ENCODE measurements at places on chromosomes 7 and 10.

DNA sequence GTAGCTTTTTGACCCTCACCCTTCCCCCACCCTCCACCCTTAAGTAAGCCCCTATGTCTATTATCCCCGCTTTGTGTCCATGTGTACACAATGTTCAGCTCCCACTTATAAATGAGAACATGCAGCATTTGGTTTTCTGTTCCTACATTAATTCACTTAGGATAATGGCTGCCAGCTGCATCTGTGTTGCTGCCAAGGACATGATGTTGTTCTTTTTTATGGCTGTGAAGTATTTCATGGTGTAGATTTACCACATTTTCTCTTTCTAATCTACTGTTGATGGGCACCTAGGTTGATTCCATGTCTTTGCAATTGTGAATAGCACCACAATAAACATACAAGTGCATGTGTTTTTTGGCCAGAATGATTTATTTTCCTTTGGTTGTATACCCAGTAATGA, 232.2 kb downstream of the CACNA2D1 start:
- DNase-seq: no peak

- no peak for DNase-seq
Measured at GRCh38 chr10:91520661-91521060, 110.5 kb downstream of the HECTD2 start.

DNA sequence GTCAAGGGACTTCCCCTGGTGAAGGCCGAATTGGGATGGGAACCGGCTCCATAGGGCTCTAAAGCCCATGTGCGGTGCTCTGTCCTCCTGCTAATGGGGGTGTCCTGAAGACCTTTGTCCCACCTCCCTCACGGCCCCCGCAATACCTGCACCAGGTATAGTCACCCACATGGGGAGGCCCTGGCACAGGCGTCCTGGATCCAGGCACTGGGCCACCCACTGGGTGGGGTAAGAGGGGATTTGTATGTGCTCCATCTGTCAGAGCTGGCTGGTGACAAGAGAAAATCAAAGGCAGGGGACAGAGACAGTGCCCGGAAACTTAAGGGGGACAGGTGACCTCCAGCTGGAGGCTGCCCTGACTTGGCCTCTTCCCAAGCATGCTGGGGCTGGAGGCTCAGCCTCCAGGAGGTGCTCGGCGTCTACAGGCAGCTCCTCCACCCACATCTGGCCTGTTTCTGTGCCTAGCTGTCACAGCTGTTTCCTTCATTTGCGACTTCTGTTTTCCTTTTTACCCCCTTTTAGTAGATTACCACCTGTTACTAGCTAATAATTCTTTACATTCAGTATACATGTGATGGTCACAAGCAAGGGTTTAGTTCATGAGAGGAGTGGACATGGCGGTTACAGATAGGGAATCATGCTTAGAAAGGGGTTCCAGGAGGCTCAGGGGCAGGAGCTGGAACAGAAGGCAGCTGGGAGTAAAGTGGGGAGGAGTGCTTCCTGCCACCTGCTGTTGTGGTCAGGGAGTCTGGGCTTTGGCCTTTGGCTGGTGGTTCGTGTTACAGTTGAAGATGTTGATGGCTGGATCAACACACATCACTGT, 2.3 kb upstream of the CUZD1 start:
- DNase-seq: no peak

- no peak for DNase-seq
Measured at GRCh38 chr7:6359734-6360133, 87.3 kb upstream of the CYTH3 start.

- DNase-seq: no peak
Measured at GRCh38 chr10:44126291-44126717, 258.6 kb downstream of the CXCL12 start.
